ENCODE measurements at places on chromosomes 2 and 18.

DNA sequence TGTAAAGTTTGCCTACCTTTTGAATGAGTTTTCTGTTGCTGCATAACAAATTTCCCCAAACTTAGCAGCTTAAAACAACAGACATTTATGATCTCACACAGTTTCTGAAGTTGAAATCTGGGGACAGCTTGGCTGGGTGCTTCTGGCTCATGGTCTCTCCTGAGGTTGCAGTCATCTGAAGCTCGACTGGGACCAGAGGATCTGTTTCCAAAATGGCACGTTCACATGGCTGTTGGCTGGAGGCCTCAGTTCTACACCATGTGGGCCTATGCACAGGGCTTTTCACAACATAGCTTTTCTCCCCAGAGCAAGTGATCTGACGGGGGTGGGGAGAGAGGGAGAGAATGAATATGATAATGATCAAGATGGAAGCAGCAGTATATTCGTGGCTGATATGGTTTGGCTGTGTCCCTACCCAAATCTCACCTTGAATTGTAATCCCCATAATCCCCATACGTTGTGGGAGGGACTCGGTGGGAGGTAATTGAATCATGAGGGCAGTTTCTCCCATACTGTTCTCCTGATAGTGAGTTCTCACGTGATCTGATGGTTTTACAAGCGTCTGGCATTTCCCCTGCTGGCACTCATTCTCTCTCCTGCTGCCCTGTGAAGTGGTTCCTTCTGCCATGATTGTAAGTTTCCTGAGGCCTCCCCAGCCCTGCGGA is 3.5 kb downstream of the RALB start:
- no peaks in the 10 kb centered on the region for H3K27me3 ChIP-seq
- H3K27ac ChIP-seq: no peak overlapping the region
- no peak overlapping the region for H3K4me3 ChIP-seq

DNA sequence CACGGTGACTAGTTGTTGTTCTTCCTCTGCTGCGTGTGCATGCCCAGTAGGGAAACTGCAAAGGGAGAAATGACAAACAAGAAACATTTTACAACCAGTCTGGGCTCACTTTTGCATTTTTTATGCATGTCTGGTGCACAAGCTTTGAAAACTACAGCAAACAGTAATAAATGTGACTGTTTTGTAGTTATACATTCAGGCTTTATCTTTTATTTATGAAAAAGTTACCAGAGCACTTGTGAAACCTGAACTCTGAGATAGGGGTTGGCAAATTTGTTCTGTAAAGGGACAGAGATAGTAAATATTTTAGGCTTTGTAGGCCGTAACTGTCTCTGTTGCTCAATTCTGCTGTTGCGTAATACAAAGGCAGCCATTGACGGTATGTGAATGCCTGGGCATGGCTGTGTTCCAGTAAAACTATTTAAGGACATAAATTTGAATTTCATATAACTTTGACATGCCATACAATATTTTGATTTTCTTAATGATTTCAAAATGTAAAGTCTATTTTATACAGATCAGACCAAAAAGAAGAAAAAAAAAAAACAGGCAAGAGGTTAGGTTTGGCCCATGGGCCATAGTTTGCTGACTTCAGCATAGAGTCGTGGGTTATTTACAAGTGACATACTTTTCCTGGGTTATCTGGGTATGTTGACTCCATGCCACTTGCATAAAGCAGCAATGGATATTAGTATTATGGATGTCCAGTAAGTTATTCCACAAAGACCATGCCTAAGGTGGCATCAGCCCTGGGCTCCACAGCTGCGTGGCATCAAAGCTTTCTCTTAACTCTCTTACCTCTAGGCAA is 53.6 kb upstream of the EML6 start:
- no peak for DNase-seq
- peak overlapping the region; percentile 54 for H3K27ac ChIP-seq
- H3K27me3 ChIP-seq: no peaks in the 10 kb centered on the region
- peaks cover 19% of the 10 kb centered on the region for H3K4me1 ChIP-seq

DNA sequence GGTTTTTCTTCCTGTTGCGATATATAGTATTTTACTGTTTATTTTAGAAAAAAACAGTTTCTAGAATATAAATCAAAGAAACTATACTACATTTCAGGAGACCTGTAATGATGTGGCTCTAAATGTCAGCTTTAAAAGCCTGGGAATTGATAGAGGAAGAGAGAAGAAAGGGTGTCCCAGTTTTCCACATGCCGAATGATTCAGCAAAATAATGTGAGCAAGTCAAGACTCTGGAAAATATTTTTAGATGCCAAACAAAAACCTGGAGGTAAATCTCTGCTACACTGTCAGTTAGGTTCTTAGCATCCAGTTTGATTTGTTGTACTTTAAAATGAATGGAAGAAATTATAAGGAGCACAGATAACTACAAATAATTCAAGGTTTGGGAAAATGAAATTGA is 67.1 kb upstream of the DSG1 start:
- no peaks in the 10 kb centered on the region for H3K36me3 ChIP-seq
- DNase-seq: no peak
- H3K27me3 ChIP-seq: no peaks in the 10 kb centered on the region
- H3K27ac ChIP-seq: no peak overlapping the region

DNA sequence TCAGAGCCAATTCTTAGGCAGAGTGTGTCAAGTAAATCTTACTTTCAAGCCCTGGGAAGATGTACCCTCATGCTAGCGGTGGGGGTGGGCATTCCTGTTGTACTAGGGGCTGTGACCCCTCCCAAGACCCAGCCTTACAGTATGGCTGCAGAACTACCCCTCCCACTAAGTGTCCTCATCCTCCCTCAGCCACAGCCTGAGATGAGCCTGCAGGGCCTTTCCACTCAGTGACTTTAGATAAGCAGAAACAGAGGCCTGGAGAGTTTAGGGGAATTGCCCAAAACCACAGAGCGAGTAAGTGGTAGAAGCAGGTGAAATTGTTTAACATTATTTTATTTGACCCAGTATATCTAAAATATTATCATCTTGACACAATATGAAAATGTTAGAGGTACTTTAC is 36.6 kb downstream of the TTC32 start:
- DNase-seq: no peak
- H3K4me3 ChIP-seq: no peak overlapping the region
- no peaks in the 10 kb centered on the region for H3K36me3 ChIP-seq
- peak overlapping the region; percentile 75 for H3K27ac ChIP-seq

- H3K4me3 ChIP-seq: no peak overlapping the region
- no peaks in the 10 kb centered on the region for H3K36me3 ChIP-seq
- no peak for DNase-seq
- H3K4me1 ChIP-seq: no peaks in the 10 kb centered on the region
Observed at GRCh38 chr2:129428086-129428660, 551.3 kb upstream of the RAB6C start.

DNA sequence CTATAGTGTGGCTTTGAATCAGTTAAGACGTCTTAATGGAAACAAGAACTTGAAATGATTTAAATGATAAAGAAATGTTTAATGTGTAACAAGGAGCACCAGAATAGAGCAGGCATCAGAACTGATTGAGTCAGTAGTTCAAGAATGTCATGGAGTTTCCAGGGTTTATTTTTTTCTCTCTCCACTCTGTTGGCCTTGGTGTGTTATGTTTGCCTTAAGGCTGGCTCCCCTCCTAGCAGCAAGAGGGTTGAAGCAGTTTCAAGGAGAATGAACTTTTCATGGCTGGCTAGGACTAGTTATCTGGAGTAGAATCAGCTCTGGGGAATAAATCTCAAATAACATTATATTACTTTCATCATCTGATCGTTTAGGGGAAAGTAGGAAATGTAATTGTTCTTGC is 13.4 kb upstream of the GLS start:
- peaks cover 5% of the 10 kb centered on the region for H3K4me1 ChIP-seq
- peaks cover 22% of the 10 kb centered on the region for H3K36me3 ChIP-seq
- no peak overlapping the region for H3K27ac ChIP-seq
- DNase-seq: no peak
- H3K27me3 ChIP-seq: no peaks in the 10 kb centered on the region

DNA sequence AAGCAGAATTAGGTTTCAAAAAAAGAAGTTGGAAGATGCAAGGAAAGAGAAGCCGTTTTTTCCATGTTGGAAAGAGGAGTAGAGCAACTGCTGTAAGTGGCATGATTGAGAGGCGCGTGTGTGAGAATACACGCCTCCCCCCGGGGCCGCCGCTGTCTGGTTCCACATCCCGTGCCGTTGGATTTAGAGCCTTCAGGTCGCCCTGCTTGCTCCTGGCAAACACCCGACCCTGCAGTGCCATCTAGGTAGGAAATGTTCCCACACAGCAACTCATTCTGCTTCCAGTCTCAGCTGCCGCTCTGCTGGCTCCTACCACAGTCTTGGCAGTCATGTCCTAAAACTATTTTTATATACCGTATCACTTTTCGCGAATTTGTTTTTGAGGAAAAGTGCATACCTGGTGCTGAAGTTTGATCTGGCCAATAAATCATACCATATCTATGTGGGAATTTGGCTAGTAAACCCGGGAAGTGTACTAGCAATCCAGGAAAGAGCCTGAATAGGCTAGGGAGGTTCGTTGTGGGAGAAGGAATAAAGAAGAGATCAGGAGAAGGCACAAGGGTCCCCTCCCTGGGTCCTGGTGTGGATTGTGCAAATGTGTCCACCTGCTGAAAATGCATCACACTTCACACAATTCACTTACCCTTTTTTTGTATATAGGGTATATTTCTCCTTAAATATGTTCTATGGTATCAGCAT is 372.7 kb downstream of the FBXO15 start:
- H3K27ac ChIP-seq: no peak overlapping the region
- no peak for DNase-seq
- H3K4me3 ChIP-seq: no peak overlapping the region
- H3K4me1 ChIP-seq: no peaks in the 10 kb centered on the region

GRCh38 chr2:27954771-27955383 is 64.3 kb downstream of the BABAM2 start:
- no peaks in the 10 kb centered on the region for H3K27me3 ChIP-seq
- no peak for DNase-seq
- peaks cover 44% of the 10 kb centered on the region for H3K4me1 ChIP-seq
- H3K36me3 ChIP-seq: peaks cover 13% of the 10 kb centered on the region
- H3K4me3 ChIP-seq: no peak overlapping the region
- peak overlapping the region; percentile 35 for H3K27ac ChIP-seq

- H3K4me3 ChIP-seq: no peak overlapping the region
- no peak for DNase-seq
- H3K27ac ChIP-seq: no peak overlapping the region
- H3K27me3 ChIP-seq: no peaks in the 10 kb centered on the region
- H3K36me3 ChIP-seq: no peaks in the 10 kb centered on the region
Observed at GRCh38 chr2:15753811-15754702, 162.4 kb downstream of the DDX1 start.

DNA sequence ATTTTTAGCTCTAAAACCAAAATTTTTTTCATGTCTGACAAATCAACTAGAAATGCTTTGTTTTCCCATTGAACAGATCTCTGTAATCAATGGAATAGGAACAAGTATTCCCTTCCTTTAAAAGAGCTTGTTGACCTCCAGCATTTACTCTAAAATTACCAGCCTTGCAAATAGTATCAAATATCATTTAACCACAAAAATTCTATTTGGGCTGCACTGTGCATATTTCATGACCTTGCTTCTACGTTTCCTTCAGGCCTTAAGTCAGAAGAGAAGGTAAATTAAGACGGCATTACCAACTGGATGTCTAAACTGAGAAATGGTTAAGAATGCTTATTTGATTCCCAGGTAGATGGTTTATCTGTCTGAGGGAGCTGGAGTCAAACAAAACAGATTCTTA is 33.3 kb upstream of the NRXN1 start:
- DNase-seq: no peak
- no peaks in the 10 kb centered on the region for H3K4me1 ChIP-seq
- no peak overlapping the region for H3K27ac ChIP-seq
- H3K4me3 ChIP-seq: no peak overlapping the region
- H3K27me3 ChIP-seq: no peaks in the 10 kb centered on the region

- no peaks in the 10 kb centered on the region for H3K27me3 ChIP-seq
- no peaks in the 10 kb centered on the region for H3K4me1 ChIP-seq
- DNase-seq: no peak
- no peaks in the 10 kb centered on the region for H3K36me3 ChIP-seq
Observed at GRCh38 chr2:21658907-21659477, 535.2 kb downstream of the TDRD15 start.

DNA sequence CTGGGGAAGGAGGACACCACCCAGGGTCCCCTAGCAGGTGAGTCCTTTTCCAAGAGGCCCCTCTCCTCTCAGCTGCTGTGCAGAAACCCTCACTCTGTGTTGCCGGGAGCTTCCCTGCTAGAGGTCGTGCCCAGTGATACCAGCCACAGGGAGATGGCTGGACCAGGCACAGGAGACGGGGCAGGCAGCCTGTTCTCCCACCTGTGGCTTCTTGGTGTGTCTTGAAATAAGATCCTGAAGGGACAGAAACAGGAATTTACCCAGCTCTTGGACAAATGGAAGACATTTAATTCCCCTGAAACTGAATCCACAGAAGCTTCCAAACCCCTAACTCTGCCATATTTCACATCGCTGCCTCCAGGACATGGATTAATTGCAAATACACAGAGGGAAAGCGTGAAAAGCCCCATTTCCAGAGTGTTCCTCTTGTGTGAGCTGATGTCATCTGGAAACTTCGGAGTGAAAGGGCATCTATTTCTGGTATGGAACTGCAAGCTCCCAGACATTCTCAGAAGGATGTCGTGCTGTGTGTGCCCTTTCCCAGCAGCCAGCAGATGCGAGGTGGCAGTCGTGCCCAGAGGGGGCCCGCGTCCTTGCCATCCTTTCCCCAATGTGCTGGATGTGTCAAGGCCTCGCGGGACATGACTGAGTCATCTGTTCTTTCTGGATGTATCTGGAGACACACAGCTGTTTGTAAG is 177.7 kb downstream of the SEPTIN10 start:
- no peak for DNase-seq
- H3K4me1 ChIP-seq: no peaks in the 10 kb centered on the region
- H3K27ac ChIP-seq: no peak overlapping the region
- no peaks in the 10 kb centered on the region for H3K27me3 ChIP-seq
- no peak overlapping the region for H3K4me3 ChIP-seq

- H3K4me1 ChIP-seq: peaks cover 5% of the 10 kb centered on the region
- H3K27me3 ChIP-seq: peaks cover 24% of the 10 kb centered on the region
- H3K36me3 ChIP-seq: no peaks in the 10 kb centered on the region
- no peak overlapping the region for H3K4me3 ChIP-seq
- no peak overlapping the region for H3K27ac ChIP-seq
Observed at GRCh38 chr2:6770006-6770405, 95.7 kb downstream of the CMPK2 start.

GRCh38 chr18:51234117-51235008 is 36.9 kb upstream of the MEX3C start:
- H3K36me3 ChIP-seq: no peaks in the 10 kb centered on the region
- H3K4me3 ChIP-seq: no peak overlapping the region
- no peak overlapping the region for H3K27ac ChIP-seq
- DNase-seq: no peak

GRCh38 chr2:240603081-240603835 is 16.7 kb downstream of the CAPN10 start:
- no peak overlapping the region for H3K27ac ChIP-seq
- peaks cover 4% of the 10 kb centered on the region for H3K4me1 ChIP-seq
- H3K4me3 ChIP-seq: no peak overlapping the region
- no peaks in the 10 kb centered on the region for H3K36me3 ChIP-seq
- no peaks in the 10 kb centered on the region for H3K27me3 ChIP-seq
- DNase-seq: no peak

GRCh38 chr2:58922245-58922644 is 681.1 kb upstream of the FANCL start:
- no peak for DNase-seq
- no peaks in the 10 kb centered on the region for H3K27me3 ChIP-seq
- H3K4me1 ChIP-seq: no peaks in the 10 kb centered on the region
- H3K36me3 ChIP-seq: no peaks in the 10 kb centered on the region

GRCh38 chr2:14747447-14747846 is 114.9 kb downstream of the LRATD1 start:
- no peaks in the 10 kb centered on the region for H3K27me3 ChIP-seq
- H3K27ac ChIP-seq: no peak overlapping the region
- no peak for DNase-seq
- H3K4me3 ChIP-seq: no peak overlapping the region

- H3K27ac ChIP-seq: no peak overlapping the region
- H3K27me3 ChIP-seq: no peaks in the 10 kb centered on the region
- peaks cover 5% of the 10 kb centered on the region for H3K4me1 ChIP-seq
- no peaks in the 10 kb centered on the region for H3K36me3 ChIP-seq
Observed at GRCh38 chr18:5969355-5969988, 74.2 kb upstream of the TMEM200C start.
